ENCODE measurements at places on chromosomes 16 and 17.

DNA sequence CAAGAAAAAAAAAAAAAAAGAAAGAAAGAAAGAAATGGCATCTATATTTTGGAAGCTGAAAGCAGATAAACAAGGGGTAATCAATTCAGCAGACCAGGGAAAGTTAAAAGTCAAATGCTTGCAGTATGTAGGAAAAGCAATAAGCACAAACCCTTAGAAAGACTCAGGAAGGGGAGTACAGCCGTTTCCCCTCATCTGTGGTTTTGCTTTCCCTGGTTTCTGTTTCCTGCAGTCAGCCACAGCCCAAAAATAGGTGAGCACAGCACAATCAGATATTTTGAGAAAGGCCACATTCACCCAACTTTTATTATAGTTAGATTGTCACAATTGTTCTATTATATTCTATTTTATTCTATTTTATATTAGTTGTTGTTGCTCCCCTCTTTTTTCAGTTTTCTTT is 14.4 kb upstream of the ALOX12 start:
- H3K4me3 ChIP-seq, result no peak overlapping the region
- DNase-seq, result no peak
- H3K27ac ChIP-seq, result no peak overlapping the region
- no peaks in the 10 kb centered on the region for H3K36me3 ChIP-seq

GRCh38 chr17:1970843-1971384 is 54.2 kb downstream of the RTN4RL1 start:
- peaks cover 4% of the 10 kb centered on the region for H3K36me3 ChIP-seq
- no peak for DNase-seq
- H3K4me3 ChIP-seq, result no peak overlapping the region
- H3K27me3 ChIP-seq, result peaks cover 70% of the 10 kb centered on the region
- H3K27ac ChIP-seq, result no peak overlapping the region
- H3K4me1 ChIP-seq, result peaks cover 37% of the 10 kb centered on the region

GRCh38 chr17:7018331-7018964 is 4.4 kb upstream of the BCL6B start:
- peaks cover 48% of the 10 kb centered on the region for H3K36me3 ChIP-seq
- no peak overlapping the region for H3K4me3 ChIP-seq
- no peaks in the 10 kb centered on the region for H3K4me1 ChIP-seq
- H3K27ac ChIP-seq, result no peak overlapping the region
- DNase-seq, result no peak

GRCh38 chr16:4936991-4937781 is at the start of gene PPL:
Gene PPL (minus strand): TSS chr16:4937148. CDS start chr16:4937045, 103 bp downstream.
- H3K4me1 ChIP-seq, result peaks cover 28% of the 10 kb centered on the region
- peak within 1 kb of the TSS; percentile 77 for H3K27ac ChIP-seq
- H3K27me3 ChIP-seq, result no peaks in the 10 kb centered on the region
- H3K36me3 ChIP-seq, result peaks cover 43% of the 10 kb centered on the region
- peak within 1 kb of the TSS; percentile 97 for H3K4me3 ChIP-seq

- H3K4me1 ChIP-seq, result no peaks in the 10 kb centered on the region
- no peak overlapping the region for H3K4me3 ChIP-seq
- no peaks in the 10 kb centered on the region for H3K36me3 ChIP-seq
- no peak for DNase-seq
- no peaks in the 10 kb centered on the region for H3K27me3 ChIP-seq
Measured at GRCh38 chr17:14427900-14428647, 127.2 kb downstream of the HS3ST3B1 start.

DNA sequence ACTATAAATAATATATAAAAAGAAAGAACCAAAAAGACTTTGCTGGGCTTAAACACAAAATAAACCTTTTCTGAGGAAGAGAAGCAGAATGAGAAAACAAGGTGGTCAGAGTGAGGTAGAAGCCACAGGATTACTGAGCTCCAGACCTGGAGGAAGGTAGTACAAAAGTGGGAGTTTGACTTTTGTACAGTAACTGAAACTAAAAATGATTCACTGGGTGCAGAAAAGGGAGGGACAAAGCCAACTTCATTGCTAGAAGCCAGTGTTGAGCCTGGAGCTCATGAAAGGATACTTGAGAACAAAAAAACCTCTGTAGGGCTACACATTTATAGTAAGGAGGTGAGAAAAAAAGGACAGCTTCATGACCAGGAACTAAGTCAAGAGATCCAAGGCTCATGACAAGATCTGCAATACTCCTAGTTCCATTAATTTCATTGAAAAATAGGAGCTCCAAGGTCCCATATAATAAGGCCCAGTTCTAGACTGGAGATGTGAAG is 45.5 kb downstream of the PKD1L3 start:
- H3K27me3 ChIP-seq, result no peaks in the 10 kb centered on the region
- DNase-seq, result no peak
- H3K4me1 ChIP-seq, result no peaks in the 10 kb centered on the region
- no peak overlapping the region for H3K27ac ChIP-seq

DNA sequence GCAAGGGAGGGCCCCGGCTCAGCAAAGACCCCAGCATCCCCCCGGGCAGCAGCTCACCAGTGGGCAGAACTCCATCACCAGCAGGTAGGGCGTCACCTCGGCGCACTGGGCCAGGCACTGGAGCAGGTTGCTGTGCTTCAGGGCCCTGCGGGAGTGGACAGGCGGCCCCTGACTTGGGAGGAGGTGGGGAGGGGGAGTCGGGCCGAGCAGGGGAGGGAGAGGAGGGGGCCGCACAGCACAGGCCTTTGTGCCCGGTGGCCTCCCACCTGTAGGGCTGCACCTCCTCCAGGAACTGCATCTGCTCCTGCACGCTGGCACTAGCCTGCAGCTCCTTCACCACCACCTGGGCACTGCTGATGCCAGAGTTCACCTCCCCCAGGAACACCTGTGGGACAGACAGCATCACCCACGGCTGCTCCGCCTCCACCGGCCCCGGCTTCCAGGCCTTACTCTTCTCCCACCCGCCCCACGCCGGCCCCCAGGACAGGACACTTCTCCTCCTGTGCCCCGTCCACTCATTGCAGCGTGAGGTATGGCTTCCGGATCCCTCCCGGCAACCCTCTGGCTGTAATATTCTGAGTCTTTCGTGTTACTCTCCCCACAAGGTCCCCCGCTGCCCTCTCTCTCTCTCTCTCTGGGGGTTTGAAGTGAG is 37.7 kb upstream of the PVALEF start:
- no peaks in the 10 kb centered on the region for H3K4me1 ChIP-seq
- no peaks in the 10 kb centered on the region for H3K36me3 ChIP-seq
- no peaks in the 10 kb centered on the region for H3K27me3 ChIP-seq
- H3K4me3 ChIP-seq, result no peak overlapping the region
- H3K27ac ChIP-seq, result no peak overlapping the region

Data from Calu3 (cell line).